H9 (cell line): ENCODE measurements at places on chromosomes 12 and 14.

DNA sequence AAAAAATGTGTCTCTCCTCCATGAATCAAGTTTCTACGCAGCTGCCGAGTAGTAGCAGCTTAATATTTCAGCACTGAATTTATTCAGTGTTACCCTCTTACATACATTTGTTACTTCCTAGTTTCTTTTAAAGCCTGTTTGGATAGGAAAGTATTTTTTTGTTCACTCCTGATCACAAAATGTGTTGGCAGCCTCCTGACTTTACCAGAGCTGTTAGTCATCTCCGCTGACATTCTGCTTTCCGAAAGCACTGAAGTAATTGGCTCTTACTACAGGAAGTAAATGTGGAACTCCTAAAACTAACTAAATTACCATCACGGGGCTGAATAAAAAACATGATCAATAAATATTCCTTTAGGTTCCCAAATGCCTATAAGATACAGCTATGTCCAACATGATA, 225.5 kb downstream of the EPS8 start:
- no peaks in the 10 kb centered on the region for H3K27me3 ChIP-seq
- no peaks in the 10 kb centered on the region for H3K36me3 ChIP-seq
- peaks cover 2% of the 10 kb centered on the region; the same call in 1 of the 2 replicates for H3K4me1 ChIP-seq
- H3K4me3 ChIP-seq = no peak overlapping the region
- no peak for DNase-seq

- no peaks in the 10 kb centered on the region for H3K27me3 ChIP-seq
- no peak overlapping the region for H3K27ac ChIP-seq
- no peak for DNase-seq
- H3K36me3 ChIP-seq = peaks cover 4% of the 10 kb centered on the region; the same call in 1 of the 2 replicates
- H3K4me3 ChIP-seq = no peak overlapping the region
These were observed 4.2 kb upstream of the PWP1 start for GRCh38 chr12:107681455-107681835.

DNA sequence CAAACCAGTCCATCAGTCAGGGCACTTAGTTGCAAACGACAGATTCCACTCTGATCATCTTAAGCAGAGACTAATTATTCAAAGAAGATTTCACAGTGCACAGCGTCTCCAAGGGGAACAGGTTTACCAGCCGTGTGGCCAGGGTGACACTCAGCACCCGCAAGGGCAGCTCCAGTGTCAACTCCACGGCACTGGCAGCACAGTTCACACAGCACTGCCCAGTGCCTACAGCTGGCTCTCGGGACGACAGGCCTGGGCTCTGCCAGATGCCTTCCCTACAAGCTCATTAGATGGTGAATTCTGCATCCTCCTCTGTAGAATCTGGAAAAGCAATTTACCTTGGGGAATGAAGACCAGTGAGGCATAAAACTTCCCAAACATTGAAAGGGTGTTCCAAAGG, 4.9 kb downstream of the OR10P1 start:
- H3K27me3 ChIP-seq = no peaks in the 10 kb centered on the region
- H3K4me3 ChIP-seq = no peak overlapping the region
- no peak overlapping the region for H3K27ac ChIP-seq
- H3K36me3 ChIP-seq = 0 out of 2 replicates have a peak, but pooled peaks cover under 1% of the 10 kb centered on the region

GRCh38 chr12:112188130-112188830, 62.9 kb downstream of the TRAFD1 start:
- no peak overlapping the region for H3K27ac ChIP-seq
- no peak for DNase-seq
- H3K36me3 ChIP-seq = peaks cover 32% of the 10 kb centered on the region
- H3K27me3 ChIP-seq = no peaks in the 10 kb centered on the region
- no peak overlapping the region for H3K4me3 ChIP-seq
- H3K4me1 ChIP-seq = peaks cover 5% of the 10 kb centered on the region

- H3K4me1 ChIP-seq = peaks cover 5% of the 10 kb centered on the region; the same call in 1 of the 2 replicates
- no peak overlapping the region for H3K27ac ChIP-seq
- H3K36me3 ChIP-seq = peaks cover 24% of the 10 kb centered on the region
- H3K4me3 ChIP-seq = no peak overlapping the region
These were observed 10.8 kb downstream of the ALDH2 start for GRCh38 chr12:111777345-111778045.

DNA sequence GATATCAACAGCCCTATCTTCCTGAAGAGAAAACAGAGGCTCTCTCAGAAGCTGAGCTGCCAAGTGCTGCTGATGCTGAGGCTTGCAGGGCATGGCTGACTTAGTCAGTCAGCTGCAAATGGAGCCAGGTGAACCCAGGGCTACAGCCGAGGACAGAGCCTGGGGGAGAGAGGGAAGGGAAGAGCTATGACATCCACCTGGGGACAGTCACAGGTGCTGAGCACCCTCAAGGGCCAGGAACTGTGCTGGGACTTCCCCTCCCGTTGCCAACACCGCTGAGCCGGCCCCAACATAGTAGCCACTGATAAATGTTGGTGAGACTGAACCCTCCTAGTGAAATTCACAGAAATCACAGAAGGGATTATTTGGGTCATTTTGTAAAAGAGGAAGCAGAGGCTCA, 6.7 kb upstream of the CHGA start:
- no peaks in the 10 kb centered on the region for H3K4me1 ChIP-seq
- H3K27ac ChIP-seq = no peak overlapping the region
- no peaks in the 10 kb centered on the region; the same call in 1 of the 2 replicates for H3K27me3 ChIP-seq
- no peaks in the 10 kb centered on the region for H3K36me3 ChIP-seq
- H3K4me3 ChIP-seq = no peak overlapping the region

DNA sequence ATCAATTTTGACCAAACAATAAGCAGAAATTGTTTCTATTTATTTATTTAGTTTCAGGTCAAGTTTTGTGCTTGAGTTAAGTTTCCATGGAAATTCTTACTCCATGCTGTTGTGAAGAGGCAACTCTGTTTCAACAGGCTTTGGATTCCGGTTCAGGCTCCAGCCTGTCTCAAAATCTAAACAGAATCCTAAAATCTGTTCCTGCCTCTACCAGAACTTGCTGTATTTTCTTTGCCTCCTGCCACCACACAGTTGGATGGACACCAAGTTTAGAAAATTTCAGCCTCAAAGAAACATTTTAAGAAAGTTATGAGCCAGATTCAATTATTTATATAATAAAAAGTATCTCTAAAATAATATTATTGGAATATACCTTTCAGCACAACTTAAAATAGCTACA, 330.9 kb downstream of the FOXG1 start:
- H3K27me3 ChIP-seq = no peaks in the 10 kb centered on the region
- H3K27ac ChIP-seq = no peak overlapping the region
- H3K36me3 ChIP-seq = peaks cover 8% of the 10 kb centered on the region
- DNase-seq = no peak
- H3K4me1 ChIP-seq = no peaks in the 10 kb centered on the region
- no peak overlapping the region for H3K4me3 ChIP-seq

- no peaks in the 10 kb centered on the region for H3K36me3 ChIP-seq
- DNase-seq = no peak
- no peaks in the 10 kb centered on the region for H3K27me3 ChIP-seq
- H3K4me3 ChIP-seq = no peak overlapping the region
- no peak overlapping the region for H3K27ac ChIP-seq
- peaks cover 2% of the 10 kb centered on the region; the same call in 1 of the 2 replicates for H3K4me1 ChIP-seq
These were observed 16.5 kb upstream of the IFT81 start for GRCh38 chr12:110107369-110108281.

- no peak for DNase-seq
- no peaks in the 10 kb centered on the region for H3K27me3 ChIP-seq
- no peaks in the 10 kb centered on the region for H3K4me1 ChIP-seq
These were observed 96.3 kb upstream of the CCND2 start for GRCh38 chr12:4177262-4177661.

- DNase-seq = no peak
- H3K4me1 ChIP-seq = no peaks in the 10 kb centered on the region; the same call in 1 of the 2 replicates
- no peak overlapping the region for H3K27ac ChIP-seq
- H3K36me3 ChIP-seq = peaks cover 2% of the 10 kb centered on the region; the same call in 1 of the 3 replicates
- H3K4me3 ChIP-seq = no peak overlapping the region
These were observed 42.6 kb upstream of the LRTM2 start for GRCh38 chr12:1777798-1778197.

DNA sequence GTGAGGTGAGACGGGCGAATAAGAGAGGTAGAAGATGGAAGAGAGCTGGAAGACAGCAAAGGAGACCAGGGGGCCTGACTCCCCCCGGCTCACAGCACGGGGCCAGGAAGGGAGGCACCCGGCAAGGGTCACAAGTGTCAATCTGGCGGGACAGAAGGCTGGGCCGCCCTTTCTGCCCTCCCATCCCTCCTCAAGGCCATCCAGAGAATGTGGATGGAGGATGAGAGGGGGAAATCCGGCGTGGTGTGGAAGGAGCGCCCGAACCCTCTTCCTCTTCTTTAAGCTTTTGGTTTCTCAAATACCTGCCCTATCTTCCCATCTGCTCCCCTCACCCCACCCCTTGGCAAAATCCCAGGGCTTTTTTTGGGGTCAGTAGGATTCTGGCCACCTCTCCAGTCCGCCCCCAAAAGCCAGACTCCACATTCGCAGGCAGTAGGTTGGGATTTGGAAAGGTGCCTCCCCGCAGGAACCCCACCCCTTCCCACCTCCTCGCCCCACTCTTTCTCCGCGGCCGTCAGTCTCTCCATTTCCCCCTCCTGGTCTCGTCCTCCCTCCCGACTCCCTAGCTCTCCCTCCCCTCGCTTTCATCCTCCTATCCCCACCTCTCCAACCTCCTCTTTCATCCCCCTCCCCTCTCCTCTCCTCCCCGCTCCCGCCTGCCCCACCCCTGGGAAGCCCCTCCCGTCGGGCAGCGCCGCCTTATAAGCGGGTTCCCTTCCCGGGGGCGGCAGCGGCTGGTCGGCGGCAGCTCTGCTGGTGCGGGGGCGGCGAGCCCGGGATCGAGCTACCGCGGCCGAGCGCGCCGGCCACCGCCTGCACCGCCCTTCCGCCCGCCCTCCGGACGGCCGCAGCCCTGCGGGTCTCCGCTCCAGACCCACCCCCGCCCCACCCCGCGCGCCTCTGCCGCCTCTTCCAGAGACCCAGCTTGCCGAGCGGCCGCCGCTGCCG, at the start of gene PTMS:
TSS of gene PTMS (plus strand) at position 730 of the 948 bp plus-strand sequence. CDS start 343 bp downstream, outside the sequence.
- H3K4me1 ChIP-seq = peaks cover 15% of the 10 kb centered on the region
- no peaks in the 10 kb centered on the region for H3K27me3 ChIP-seq
- DNase-seq = peak; percentile 97
- no peak within 1 kb of the TSS for H3K27ac ChIP-seq
- H3K4me3 ChIP-seq = peak within 1 kb of the TSS; percentile 92

GRCh38 chr14:68899033-68899603, 80.0 kb downstream of the ACTN1 start:
- no peaks in the 10 kb centered on the region for H3K27me3 ChIP-seq
- H3K36me3 ChIP-seq = peaks cover 40% of the 10 kb centered on the region; the same call in 2 of the 3 replicates
- no peak overlapping the region for H3K27ac ChIP-seq
- no peak for DNase-seq
- no peak overlapping the region for H3K4me3 ChIP-seq

DNA sequence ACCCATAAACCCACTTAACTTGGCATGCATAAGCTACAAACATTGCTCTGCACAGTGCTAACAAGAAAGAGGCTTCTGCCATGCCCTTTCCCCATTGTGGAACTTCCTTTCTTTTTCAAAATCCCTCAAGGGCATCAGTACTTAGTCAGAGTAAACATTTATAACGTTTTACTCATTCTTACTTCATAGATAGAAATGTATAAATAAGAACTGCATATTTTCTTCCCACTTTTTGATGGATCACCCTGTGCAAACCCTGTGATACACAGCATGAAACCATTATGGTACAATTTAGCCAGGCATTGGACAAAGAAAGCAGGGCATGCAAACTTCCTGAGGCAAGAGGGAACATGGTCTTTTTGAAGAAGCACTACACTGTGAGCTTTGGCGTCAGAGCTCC, 113.8 kb upstream of the FOXG1 start:
- H3K36me3 ChIP-seq = no peaks in the 10 kb centered on the region
- H3K27ac ChIP-seq = no peak overlapping the region
- H3K27me3 ChIP-seq = no peaks in the 10 kb centered on the region

DNA sequence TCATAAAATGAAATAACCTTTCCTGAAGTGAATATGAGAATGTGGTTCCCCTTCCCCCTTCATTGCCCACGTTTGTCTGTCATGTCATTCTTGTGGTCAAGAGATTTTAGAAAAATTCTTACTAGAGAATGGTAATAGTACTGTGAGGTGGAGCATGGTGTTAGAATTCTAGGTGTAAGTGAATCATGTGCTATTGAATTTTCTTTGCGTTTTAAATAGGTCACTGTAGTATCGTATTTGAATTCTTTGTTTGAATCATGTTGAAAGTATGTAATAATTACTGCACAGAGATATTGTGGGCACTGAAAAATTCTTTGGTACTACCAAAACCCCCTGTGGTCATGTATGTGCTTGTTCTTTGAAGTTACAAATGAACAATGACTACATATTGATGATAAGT, 49.9 kb downstream of the FUT8 start:
- H3K4me1 ChIP-seq = no peaks in the 10 kb centered on the region

DNA sequence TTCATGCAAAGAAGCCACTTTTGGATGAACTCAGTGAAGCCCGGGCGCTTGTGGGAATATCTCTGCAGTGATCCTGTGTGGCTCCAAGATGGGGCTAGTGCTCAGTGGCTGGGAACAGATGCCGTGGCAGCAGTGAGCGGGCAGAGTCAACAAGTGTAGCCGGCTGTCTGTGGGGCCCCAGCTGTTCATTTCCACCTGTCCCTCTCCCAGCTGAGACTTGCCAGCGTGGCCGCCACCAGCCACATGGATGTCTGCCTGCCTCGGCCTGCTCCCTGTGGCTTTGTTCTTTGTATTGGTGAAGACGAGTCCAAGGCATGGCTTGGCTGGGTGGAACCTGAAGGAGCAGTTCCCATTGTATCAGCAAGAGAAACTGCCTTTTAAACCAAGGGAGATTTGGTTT, 77.3 kb downstream of the NOS1 start:
- H3K27ac ChIP-seq = no peak overlapping the region
- no peak for DNase-seq
- H3K4me1 ChIP-seq = peaks cover 3% of the 10 kb centered on the region; the same call in 1 of the 2 replicates

GRCh38 chr12:22648668-22649067, 23.7 kb downstream of the ETNK1 start:
- no peaks in the 10 kb centered on the region for H3K27me3 ChIP-seq
- peaks cover 5% of the 10 kb centered on the region; the same call in 1 of the 2 replicates for H3K4me1 ChIP-seq
- H3K4me3 ChIP-seq = no peak overlapping the region
- H3K27ac ChIP-seq = no peak overlapping the region
- peaks cover 15% of the 10 kb centered on the region for H3K36me3 ChIP-seq

GRCh38 chr14:94773655-94774343, 3.9 kb upstream of the GSC start:
- peak; percentile 76 for DNase-seq
- H3K4me3 ChIP-seq = no peak overlapping the region
- no peaks in the 10 kb centered on the region for H3K4me1 ChIP-seq
- H3K36me3 ChIP-seq = no peaks in the 10 kb centered on the region
- H3K27ac ChIP-seq = no peak overlapping the region

- H3K27ac ChIP-seq = peak within 1 kb of the TSS; percentile 36
- peak; percentile 79 for DNase-seq
- H3K36me3 ChIP-seq = peaks cover 10% of the 10 kb centered on the region; the same call in 1 of the 3 replicates
These were observed at the start of gene VSIG10 for GRCh38 chr12:118103601-118104382. Gene VSIG10, minus strand, starts transcription at chr12:118104011. Its CDS starts 340 bp downstream, at chr12:118103671.

DNA sequence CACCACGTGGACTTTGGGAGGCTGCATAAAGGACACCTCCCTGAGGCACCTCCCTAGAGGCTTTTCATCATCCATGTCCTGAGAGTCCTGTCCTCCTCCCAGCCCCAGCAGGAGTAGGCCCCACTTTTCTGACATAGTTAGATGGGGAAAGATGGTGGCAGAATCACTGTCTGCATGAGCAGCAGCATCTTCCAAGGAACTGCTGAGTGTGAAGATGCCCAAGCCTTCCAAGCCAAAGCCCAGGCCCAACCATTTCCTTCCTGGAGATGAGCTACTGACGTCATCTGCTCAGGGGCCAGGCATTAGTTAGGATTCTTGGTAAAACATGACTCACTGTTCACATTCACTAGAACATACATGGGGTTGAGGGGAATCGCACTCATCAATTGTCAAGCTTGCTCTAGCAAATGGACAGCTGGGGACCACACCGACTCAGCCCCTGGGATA, 37.3 kb downstream of the VDR start:
- H3K27me3 ChIP-seq = no peaks in the 10 kb centered on the region
- no peaks in the 10 kb centered on the region for H3K4me1 ChIP-seq
- no peaks in the 10 kb centered on the region for H3K36me3 ChIP-seq
- no peak for DNase-seq
- no peak overlapping the region for H3K4me3 ChIP-seq
